Skeletal muscle tissue (tissue), 5 donors: ENCODE measurements at places on chromosomes 2 and 18. TPM values are rescaled to one million over a fixed set of nuclear protein-coding genes. Genes with fewer than 3 reads are reported as not detected.

Gene TRIM43
- total RNA-seq = not detected

Gene NEU4
- 4.2 TPM for total RNA-seq

Gene ADGRF3
- total RNA-seq = not detected

Gene SLC38A11
- total RNA-seq = 2.6 TPM

Gene C1QL2
- total RNA-seq = not detected
